Stimulated activated CD8-positive, alpha-beta memory T cell treated with anti-CD3 and anti-CD28 coated beads, Interleukin-7, amount 100 ng/mL, for 1 hour (primary cell): ENCODE measurements at places on chromosomes 12 and 14.

DNA sequence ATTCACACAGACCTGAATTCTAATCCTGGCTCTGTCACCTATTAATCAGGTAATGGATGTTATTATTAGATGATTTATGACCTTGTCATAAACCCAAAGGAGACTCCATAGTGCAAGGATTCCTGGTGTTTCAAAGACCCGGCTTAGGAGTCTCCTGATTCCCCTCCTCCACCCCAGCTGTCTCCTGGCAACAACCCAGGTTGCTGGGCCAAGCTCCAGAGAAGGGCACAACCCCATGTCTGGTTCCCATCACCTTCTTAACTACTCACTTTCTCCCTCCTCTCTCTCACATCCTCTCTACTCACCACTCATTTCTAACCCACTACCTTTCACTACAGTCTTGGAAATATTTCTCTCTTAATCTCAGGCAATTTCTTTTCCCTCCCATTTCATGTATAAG, 41.6 kb downstream of the RHOJ start:
- DNase-seq: no peak

GRCh38 chr14:104298458-104298857, 160.1 kb downstream of the KIF26A start:
- DNase-seq: no peak

DNA sequence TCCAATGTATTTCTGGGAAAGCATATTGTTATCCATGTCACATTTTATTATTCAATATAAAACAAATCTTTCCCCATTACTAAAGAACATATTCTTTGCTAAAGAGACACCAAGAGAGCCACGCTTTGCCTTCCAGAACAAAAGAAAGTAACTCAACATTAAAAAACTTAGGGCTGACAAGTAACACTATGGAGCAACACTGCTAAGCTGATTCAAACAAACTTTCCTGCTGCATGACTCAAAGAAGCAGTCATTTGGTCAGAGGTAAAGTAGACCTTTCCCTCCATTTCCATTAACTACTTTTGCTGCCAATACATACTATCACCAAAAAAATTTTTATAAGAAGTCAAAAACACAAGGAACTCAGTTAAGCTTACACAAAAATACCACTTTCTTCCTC, 83.0 kb downstream of the DENND5B start:
- DNase-seq: no peak

- DNase-seq: no peak
These were observed 104.1 kb downstream of the ATXN7L3B start for GRCh38 chr12:74641694-74642093.

- DNase-seq: no peak
These were observed 12.0 kb downstream of the KIF26A start for GRCh38 chr14:104150136-104151025.

DNA sequence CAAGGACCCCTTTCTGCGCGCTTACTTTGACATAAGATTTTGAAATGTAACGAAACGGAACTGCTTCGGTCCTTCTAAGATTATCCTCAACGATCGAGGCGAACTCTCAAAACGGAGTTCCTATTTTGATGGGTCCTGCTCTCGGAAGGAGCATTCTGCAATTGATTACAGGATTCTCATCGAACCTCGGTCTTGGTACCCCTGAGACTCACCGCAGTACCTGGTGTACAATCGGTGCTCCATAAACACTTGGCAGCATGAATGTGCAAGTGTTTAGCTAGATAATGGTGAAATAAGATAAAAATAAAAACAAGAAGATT, 530 bp upstream of the NEMF start:
- DNase-seq: no peak
